ENCODE measurements at places on chromosomes 7 and 10. TPM values are rescaled to one million over a fixed set of nuclear protein-coding genes. Genes with fewer than 3 reads are reported as not detected.

DNA sequence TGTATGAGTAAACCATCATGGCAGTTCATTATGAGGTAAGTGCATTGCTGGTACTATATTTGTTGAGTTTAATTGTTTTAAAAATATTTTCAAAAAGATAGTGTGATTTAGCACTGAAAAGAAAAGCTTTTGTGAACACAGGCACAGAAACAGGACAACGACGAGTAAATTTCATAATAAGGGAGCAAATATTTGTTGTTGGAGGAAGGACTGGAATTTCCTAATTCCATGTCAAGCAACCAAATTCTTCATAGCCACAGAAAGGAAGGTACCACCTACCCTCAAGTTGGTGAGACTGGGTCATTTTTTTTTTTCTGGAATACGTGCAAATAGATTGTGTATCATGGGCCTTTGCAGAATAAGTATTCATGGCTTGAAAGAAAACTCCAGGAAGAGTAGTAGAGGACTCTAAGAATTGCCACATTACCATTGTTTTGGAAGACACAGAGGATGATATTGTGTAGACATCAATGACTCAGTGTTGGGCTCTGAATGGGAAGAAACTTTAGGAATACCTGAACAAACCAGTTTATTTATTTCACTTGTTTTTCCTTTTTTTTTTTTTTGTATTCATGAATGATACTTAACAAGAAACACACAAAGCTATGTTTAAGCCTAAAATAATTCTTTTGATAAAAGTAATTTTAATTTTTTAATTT, 7.8 kb downstream of the UBE2D4 start:
- H3K36me3 ChIP-seq = no peaks in the 10 kb centered on the region
- DNase-seq = no peak
- H3K27me3 ChIP-seq = no peaks in the 10 kb centered on the region

Gene SYNPO2L
- total RNA-seq = 0.13 TPM

- H3K4me1 ChIP-seq = no peaks in the 10 kb centered on the region
- peaks cover 6% of the 10 kb centered on the region for H3K36me3 ChIP-seq
- H3K27ac ChIP-seq = no peak overlapping the region
- no peak overlapping the region for H3K4me3 ChIP-seq
- H3K27me3 ChIP-seq = peaks cover 5% of the 10 kb centered on the region
- no peak for DNase-seq
These were observed 9.5 kb upstream of the ASAH2 start for GRCh38 chr10:50260791-50261281.

GRCh38 chr7:101496017-101496416, 133.1 kb downstream of the MYL10 start:
- no peak overlapping the region for H3K27ac ChIP-seq
- H3K36me3 ChIP-seq = no peaks in the 10 kb centered on the region
- peaks cover 19% of the 10 kb centered on the region for H3K4me1 ChIP-seq
- H3K27me3 ChIP-seq = peaks cover 2% of the 10 kb centered on the region

DNA sequence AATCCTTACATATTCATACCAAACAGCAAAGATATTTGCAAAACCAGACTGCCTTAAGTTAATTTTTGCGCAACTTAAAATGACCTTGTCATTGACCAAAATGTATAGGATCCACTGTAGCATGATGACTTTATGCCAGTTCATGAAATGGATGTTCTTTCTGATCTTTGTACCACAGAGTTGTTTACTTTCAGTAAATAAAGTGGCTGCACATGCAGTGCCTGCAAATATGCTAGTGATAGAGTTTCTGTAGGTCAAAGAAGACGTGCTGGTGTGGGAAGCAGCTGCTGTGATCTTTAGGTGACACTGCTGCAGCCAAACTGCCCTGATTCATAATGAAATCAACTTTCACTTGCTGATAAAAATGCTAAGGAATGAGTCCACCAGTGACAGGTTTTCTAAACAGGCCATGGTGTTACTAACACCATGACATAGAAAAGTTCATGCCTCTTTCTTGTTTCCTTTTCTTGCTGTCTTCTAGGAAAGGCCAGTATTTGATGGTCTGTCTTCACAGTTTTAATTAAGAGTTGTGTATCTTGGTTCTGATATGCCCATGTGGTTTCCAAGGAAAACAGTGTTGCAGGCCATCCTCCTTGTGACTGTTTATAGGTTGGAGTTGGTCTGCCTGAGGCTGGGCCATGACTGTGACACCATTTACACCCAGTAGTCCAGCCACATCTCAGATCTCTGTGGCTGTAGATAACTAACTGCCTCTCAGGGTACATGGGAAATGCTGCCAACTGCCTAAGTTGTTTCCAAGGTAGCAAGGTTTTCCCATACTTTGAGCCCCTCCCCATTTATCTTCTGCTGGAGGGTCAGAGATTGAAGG, 62.5 kb downstream of the INSYN2A start:
- peaks cover 3% of the 10 kb centered on the region for H3K4me1 ChIP-seq
- no peak for DNase-seq
- peaks cover 13% of the 10 kb centered on the region for H3K36me3 ChIP-seq

Gene CPN1
- not detected for total RNA-seq

Gene VGF
- total RNA-seq = 0.77 TPM

DNA sequence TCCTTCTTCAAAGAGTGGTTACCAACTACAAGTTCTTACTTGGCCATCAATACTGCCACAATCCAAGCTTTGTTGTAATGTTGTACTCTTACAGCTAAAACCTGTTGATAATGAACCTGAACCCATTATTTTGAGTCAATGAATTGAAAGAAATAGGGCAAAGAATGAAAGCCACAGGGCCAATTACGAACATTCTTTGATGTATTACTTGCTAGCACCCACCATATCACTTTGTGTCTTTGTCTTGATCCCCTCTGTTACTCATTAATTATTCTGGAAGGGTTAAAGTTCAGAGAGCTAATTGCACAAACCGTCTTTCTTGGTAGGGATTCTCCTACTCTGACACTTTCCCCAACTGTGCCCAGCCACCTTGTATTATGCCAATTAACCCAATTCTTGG, 53.2 kb upstream of the TFEC start:
- DNase-seq = no peak
- no peaks in the 10 kb centered on the region for H3K36me3 ChIP-seq
- no peaks in the 10 kb centered on the region for H3K27me3 ChIP-seq
- no peak overlapping the region for H3K27ac ChIP-seq

DNA sequence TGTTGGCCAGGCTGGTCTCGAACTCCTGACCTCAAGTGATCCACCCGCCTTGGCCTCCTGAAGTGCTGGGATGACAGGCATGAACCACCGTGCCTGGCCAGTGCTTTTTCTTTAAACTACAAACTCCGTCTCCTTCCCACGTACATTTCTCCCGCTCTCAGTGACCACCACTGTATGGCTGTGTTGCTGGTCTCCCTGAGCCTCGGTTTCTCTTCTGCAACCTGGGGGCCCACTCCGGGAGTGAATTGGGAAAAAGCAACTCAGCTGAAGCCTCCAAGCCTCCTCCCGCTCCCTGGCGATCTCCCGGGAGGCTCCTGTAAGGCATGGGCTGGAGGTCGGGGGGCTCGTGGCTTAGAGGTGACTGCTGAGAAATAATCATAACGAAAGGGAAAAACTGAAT, 136.3 kb downstream of the ELFN1 start:
- no peaks in the 10 kb centered on the region for H3K4me1 ChIP-seq
- no peak overlapping the region for H3K4me3 ChIP-seq
- H3K27me3 ChIP-seq = peaks cover 1% of the 10 kb centered on the region
- no peak overlapping the region for H3K27ac ChIP-seq
- peaks cover 7% of the 10 kb centered on the region for H3K36me3 ChIP-seq

DNA sequence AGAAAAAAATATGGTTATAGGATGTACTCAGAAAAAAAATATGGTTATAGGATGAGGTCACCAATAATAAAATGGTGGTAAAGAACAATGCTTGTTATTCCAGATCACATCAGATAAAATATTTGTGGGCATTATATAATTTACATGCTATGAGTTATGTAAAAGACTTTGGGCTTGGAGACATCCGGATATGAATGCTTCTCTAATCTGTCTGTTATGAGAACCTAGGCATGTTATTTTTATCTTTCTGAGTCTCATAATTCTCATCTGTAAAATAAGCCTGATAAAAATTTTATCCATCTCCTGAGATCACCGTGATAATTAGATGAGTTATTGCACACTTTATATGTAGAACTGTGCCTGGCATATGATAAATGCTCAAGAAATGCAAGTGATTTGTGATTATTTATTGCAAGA, 37.8 kb downstream of the DKK1 start:
- no peak overlapping the region for H3K4me3 ChIP-seq
- no peak for DNase-seq
- no peaks in the 10 kb centered on the region for H3K36me3 ChIP-seq
- no peaks in the 10 kb centered on the region for H3K27me3 ChIP-seq

GRCh38 chr10:77700086-77700485, 62.5 kb upstream of the KCNMA1 start:
- peaks cover 12% of the 10 kb centered on the region for H3K4me1 ChIP-seq
- no peak for DNase-seq
- H3K27ac ChIP-seq = no peak overlapping the region
- no peaks in the 10 kb centered on the region for H3K36me3 ChIP-seq

GRCh38 chr7:1735262-1735661, 65.2 kb downstream of the ELFN1 start:
- no peak overlapping the region for H3K27ac ChIP-seq
- H3K27me3 ChIP-seq = peaks cover 16% of the 10 kb centered on the region
- H3K4me3 ChIP-seq = no peak overlapping the region
- peaks cover 5% of the 10 kb centered on the region for H3K36me3 ChIP-seq

DNA sequence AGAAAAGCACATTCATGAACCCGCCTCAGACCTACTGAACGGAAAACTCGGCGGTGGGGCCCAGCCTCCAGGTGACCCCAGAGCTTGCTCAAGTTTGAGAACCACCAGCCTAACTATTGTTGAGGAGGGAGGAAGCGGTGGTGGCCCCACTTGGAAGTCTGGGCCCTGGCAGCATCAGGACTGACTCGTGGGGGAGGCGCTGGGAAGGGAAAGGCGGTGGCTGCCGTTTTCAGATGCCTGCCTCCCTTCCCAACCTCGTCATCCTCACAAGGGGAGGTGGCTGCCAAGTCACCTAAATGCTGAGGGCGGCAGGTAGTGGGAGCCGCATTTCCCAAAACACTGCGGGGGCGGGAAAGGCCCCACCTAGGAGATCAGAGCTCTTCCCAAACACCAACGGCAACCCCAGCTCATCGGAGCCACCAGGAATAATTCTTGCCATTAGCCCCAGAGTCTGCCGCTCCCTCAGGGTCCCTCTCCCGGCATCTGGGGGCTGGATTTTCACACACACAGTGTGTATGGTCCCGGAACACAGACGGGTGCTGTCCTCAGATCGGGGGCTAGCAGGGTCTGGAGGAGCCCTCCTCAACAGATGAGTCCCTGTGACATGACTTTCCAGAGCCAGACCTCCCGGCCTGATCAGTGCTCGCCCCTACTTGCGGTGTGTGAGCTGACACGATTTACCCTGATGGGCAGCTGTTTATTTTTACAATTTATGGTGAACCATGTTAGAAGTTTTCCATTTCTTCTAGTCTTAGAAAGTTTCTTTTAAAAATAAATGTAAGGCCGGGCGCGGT, 31.3 kb downstream of the PRKAG2 start:
- H3K4me3 ChIP-seq = no peak overlapping the region
- H3K36me3 ChIP-seq = no peaks in the 10 kb centered on the region
- H3K27me3 ChIP-seq = no peaks in the 10 kb centered on the region
- no peaks in the 10 kb centered on the region for H3K4me1 ChIP-seq
- no peak for DNase-seq

Gene SOSTDC1
- total RNA-seq = 0.18 TPM

DNA sequence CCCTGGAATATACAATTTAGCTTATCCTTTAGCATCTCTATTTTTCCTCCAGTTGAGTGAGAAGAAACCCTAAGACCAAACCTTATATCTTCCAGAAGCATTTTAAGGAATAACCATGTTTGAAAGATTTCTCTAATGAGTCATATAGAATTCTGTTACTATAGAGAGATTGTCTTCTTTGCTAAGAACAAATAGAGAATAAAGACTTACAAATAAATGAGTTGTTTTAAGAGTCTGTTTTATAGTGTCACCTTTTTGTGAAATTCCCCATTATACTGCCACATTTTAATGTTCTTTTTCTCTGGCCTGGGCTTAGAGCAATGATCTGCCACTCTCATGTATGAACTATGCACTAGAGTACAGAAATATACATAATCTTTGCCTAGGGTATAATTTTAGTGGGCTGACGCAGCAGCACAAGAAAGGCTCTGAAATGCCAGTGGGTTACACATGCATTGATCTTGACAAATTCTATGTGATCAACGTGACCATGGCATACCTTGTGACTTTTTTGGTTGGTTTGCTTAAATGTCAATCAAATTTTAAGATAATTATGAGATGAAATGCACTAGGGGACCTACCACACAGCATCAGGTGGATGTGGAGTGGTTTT, 145.1 kb upstream of the MKLN1 start:
- no peak overlapping the region for H3K4me3 ChIP-seq
- H3K27me3 ChIP-seq = peaks cover 1% of the 10 kb centered on the region
- no peak for DNase-seq

Gene RBM20
- 1.0 TPM for total RNA-seq

Gene CYP51A1
- 109 TPM for total RNA-seq

DNA sequence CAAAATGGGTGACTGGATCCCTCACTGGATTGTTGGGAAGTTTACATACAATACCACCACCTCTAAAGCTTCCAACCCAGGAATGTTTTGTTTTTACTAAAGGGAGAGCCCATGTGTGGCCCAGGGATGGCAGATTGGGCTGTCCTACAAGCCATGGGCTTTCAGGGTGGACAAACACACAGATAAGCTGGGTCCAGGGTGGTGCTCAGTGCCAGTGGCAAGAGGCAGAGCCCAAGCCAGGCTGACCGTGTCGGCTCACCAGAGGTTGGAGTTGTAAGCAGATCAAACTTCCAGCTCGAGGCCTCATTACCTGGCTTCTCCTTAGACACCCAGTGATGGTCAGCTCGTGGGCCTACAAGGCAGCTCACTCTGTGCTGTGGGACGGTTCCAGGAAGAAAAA, 52.3 kb downstream of the CDH23 start:
- no peak overlapping the region for H3K27ac ChIP-seq
- no peak for DNase-seq
- no peak overlapping the region for H3K4me3 ChIP-seq
- peaks cover 2% of the 10 kb centered on the region for H3K4me1 ChIP-seq
- no peaks in the 10 kb centered on the region for H3K36me3 ChIP-seq

Gene TACC2
- total RNA-seq = 32.2 TPM

All from endothelial cell (in vitro differentiated cells).